Liver (tissue), 10 donors: ENCODE measurements at places on chromosomes 11 and 22. TPM values are rescaled to one million over a fixed set of nuclear protein-coding genes. Genes with fewer than 3 reads are reported as not detected.
A peak's percentile ranks its signal among the peaks of the same experiment; 100 is the strongest.

The PNPLA5 gene
- not detected for total RNA-seq

The DPAGT1 gene
- total RNA-seq = 12.8 TPM

The ZW10 gene
- 16.8 TPM for total RNA-seq

The MUC2 gene
- total RNA-seq = not detected

The PATE4 gene
- total RNA-seq = not detected

The FOLR2 gene
- total RNA-seq = 9.9 TPM

The CRYBB1 gene
- 0.17 TPM for total RNA-seq

The AGBL2 gene
- total RNA-seq = 3.0 TPM

The ABCC8 gene
- total RNA-seq = 0.25 TPM

The MGAT3 gene
- total RNA-seq = 7.6 TPM

DNA sequence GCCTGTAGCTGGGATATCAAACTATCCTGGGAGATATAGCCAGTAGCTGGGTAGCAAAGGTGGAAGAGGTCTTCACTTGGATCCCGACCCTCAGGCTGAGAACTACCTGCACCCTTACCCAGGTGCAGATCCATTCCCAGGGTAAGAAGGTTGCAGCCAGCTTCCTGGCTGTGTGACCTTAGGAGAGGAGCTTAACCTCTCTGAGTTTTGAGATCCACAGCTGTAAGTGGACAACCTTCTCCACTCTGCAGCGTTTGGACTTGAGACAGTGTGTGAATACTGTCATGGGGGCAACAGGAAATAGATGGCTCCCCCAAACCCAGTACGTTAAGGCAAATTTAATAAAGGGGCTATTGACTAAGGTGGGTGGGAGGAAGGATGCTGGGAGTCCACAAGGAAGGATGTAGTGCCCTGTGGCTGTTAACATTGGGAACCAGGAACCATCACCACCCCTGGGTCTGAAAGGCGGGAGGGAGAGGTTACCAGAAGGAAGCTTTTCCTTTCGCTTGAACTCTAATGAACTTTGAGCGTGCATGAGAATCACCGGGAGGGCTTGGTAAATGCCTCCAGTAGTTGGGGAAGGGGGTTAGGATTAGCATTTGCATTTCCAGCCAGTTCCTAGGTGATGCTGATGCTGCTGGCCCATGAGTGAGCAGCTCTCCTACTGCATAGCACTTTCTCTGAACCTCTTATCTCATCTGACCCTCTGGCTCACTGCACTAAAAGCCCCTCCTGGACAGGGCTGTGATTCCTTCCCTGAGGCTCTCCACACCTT, 24.4 kb downstream of the SGSM1 start:
- H3K4me1 ChIP-seq = no peaks in the 10 kb centered on the region
- DNase-seq = no peak
- no peak overlapping the region for H3K4me3 ChIP-seq
- H3K36me3 ChIP-seq = no peaks in the 10 kb centered on the region
- no peak overlapping the region for H3K27ac ChIP-seq
- H3K27me3 ChIP-seq = no peaks in the 10 kb centered on the region

- H3K4me1 ChIP-seq = peaks cover 6% of the 10 kb centered on the region
- H3K4me3 ChIP-seq = no peak overlapping the region
- H3K27ac ChIP-seq = no peak overlapping the region
- peaks cover 6% of the 10 kb centered on the region for H3K36me3 ChIP-seq
Measured at GRCh38 chr22:39434721-39435120, 22.1 kb upstream of the MGAT3 start.

DNA sequence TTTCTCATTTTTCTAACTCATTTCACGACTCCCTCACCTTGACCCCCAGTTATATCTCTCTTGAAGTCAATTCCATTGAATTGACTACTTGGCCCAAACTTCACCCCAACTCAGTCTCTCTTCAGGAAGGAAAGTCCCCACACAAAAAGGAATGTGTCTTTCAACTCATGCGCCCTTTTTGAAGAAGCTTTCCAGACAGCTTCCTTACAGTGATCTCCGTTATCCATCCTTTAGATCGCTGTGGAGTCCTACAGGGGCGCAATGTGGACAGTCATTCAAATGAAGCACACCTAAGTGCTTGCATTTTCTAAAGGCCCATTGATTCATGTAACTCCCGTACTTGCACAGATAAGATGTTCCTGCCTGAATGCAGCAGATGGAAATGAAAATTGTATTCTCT, 101.1 kb upstream of the VPREB1 start:
- H3K4me1 ChIP-seq = no peaks in the 10 kb centered on the region
- H3K27ac ChIP-seq = no peak overlapping the region
- DNase-seq = no peak
- no peaks in the 10 kb centered on the region for H3K36me3 ChIP-seq

GRCh38 chr11:57150454-57150917, 31.3 kb upstream of the LRRC55 start:
- no peak for DNase-seq
- H3K4me1 ChIP-seq = no peaks in the 10 kb centered on the region
- no peaks in the 10 kb centered on the region for H3K27me3 ChIP-seq
- no peaks in the 10 kb centered on the region for H3K36me3 ChIP-seq
- H3K4me3 ChIP-seq = no peak overlapping the region

- H3K27me3 ChIP-seq = no peaks in the 10 kb centered on the region
- peak overlapping the region; percentile 49 for H3K27ac ChIP-seq
- H3K36me3 ChIP-seq = no peaks in the 10 kb centered on the region
- no peak overlapping the region for H3K4me3 ChIP-seq
- H3K4me1 ChIP-seq = peaks cover 11% of the 10 kb centered on the region
Measured at GRCh38 chr11:955154-956063, 29.7 kb downstream of the AP2A2 start.

DNA sequence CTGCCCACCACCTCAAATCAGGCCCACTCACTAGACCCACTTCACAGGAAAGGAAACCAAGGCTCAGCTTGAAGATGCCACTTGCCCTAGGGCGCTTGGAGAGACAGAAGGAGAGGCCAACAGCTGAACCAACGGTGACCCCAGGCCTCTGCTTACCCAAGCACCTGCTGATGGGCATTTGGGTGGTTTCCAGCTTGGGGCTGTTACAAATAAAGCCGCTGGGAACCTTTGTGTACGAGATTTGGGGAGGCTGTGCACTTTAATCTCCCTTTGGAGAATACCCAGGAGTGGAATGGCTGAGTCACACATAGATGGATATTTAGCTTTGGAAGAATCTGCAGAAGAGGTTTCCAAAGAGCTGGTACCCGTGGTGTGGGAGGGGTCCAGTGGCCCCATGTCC, 50.9 kb upstream of the LINC01488 start:
- H3K4me3 ChIP-seq = no peak overlapping the region
- H3K27me3 ChIP-seq = no peaks in the 10 kb centered on the region
- peaks cover 32% of the 10 kb centered on the region for H3K4me1 ChIP-seq
- H3K27ac ChIP-seq = no peak overlapping the region

DNA sequence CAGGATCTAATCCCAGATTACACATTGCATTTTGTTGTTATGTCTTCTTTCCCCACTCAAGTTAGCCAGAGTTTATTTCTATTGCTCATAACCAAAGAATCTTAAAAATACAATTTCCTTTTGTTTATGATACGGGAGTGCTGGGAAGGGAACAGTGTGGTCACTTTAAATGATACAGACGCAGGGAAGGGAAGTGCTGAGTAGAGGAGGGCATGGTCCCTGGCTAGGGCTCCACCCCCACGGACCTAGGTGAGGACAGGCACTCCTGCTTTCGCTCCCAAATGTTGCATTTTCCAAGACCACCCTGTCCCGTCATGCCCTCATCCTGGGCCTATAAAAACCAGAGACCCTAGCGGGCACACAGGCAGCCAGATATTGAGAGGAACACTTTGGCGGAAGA, 30.6 kb upstream of the NARS2 start:
- DNase-seq = no peak
- no peaks in the 10 kb centered on the region for H3K36me3 ChIP-seq
- no peak overlapping the region for H3K27ac ChIP-seq
- no peak overlapping the region for H3K4me3 ChIP-seq

- H3K27me3 ChIP-seq = no peaks in the 10 kb centered on the region
- H3K27ac ChIP-seq = no peak overlapping the region
- peaks cover 8% of the 10 kb centered on the region for H3K4me1 ChIP-seq
- no peak for DNase-seq
Measured at GRCh38 chr11:66854231-66854661, 2.6 kb upstream of the LRFN4 start.

GRCh38 chr22:27748349-27748748, 53.2 kb downstream of the MN1 start:
- no peak for DNase-seq
- H3K27ac ChIP-seq = no peak overlapping the region

- DNase-seq = no peak
- H3K27me3 ChIP-seq = no peaks in the 10 kb centered on the region
- no peaks in the 10 kb centered on the region for H3K36me3 ChIP-seq
- no peak overlapping the region for H3K27ac ChIP-seq
- peaks cover 76% of the 10 kb centered on the region for H3K4me1 ChIP-seq
- H3K4me3 ChIP-seq = no peak overlapping the region
Measured at GRCh38 chr22:20238901-20239675, 29.0 kb downstream of the RTN4R start.

GRCh38 chr11:130383344-130384211, 44.8 kb downstream of the ADAMTS8 start:
- no peak overlapping the region for H3K27ac ChIP-seq
- no peaks in the 10 kb centered on the region for H3K4me1 ChIP-seq

DNA sequence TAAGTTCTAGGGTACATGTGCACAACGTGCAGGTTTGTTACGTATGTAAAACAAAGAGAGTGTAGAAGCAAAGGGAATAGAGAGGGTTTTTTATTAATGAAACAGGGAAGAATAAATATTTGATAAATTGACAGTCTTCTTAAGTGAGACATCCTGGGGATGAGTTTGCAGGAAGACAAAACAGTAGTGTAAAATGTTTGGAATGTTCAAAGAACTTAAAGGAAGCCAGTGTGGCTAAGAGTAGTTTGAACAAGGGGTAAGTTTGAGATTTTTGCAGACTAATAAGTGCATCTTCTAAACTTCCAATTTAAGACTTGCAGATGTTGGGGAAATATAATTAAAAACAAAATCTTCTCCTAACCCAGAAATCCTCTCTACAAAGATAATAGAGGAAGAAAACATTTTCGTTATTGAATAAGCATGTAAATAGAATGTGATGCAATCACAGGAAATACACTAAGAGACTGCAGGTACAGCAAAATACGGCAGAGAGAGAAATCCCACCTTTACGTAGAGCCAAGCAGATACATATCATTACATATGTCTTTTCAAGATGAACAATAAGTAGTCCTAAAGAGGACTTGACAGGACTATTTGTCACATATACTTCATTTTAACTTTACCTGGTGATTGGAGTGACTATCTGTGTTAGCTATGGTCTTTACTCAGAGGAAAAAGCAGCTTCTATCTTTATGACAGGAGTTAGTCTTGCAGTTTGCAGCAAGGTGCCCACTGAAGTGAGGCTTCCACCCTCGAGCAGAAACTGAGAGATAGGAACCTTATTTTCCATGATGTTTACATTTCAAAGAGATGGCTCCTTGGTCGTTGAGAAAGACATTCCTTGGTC, 402.1 kb downstream of the CNTN5 start:
- DNase-seq = no peak
- no peaks in the 10 kb centered on the region for H3K4me1 ChIP-seq
- H3K36me3 ChIP-seq = no peaks in the 10 kb centered on the region
- no peak overlapping the region for H3K4me3 ChIP-seq
- no peak overlapping the region for H3K27ac ChIP-seq

DNA sequence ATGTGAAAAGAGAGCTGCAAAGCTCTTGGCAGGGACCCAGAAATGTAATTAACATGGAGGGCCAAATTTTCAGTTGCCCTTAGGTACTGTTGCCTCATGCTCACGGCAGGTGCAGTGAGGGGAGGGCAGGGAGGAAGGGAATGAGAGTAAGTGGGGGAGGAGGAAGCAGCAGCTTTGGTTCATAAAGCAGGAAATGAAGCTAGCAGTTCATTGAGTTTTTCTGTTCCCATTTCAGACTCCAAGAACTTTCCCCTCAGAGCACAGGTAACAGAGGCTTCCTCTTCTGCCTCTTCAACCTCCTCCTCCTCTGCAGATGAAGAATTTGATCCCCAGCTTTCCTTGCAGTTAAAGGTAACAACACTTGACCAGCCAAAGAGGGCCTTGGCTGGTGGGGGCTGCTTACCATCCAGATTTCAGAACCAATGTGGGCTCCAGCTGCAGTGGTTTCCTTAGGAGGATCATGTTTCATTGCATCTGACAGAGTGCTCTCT, 57.9 kb upstream of the PARVA start:
- H3K27me3 ChIP-seq = no peaks in the 10 kb centered on the region
- H3K36me3 ChIP-seq = no peaks in the 10 kb centered on the region
- no peak overlapping the region for H3K27ac ChIP-seq
- H3K4me1 ChIP-seq = peaks cover 3% of the 10 kb centered on the region
- no peak for DNase-seq

- no peak for DNase-seq
- H3K27ac ChIP-seq = no peak overlapping the region
- H3K27me3 ChIP-seq = no peaks in the 10 kb centered on the region
- H3K4me1 ChIP-seq = no peaks in the 10 kb centered on the region
- H3K4me3 ChIP-seq = no peak overlapping the region
Measured at GRCh38 chr22:49589811-49590210, 237.9 kb downstream of the BRD1 start.

- no peak for DNase-seq
- H3K4me3 ChIP-seq = no peak overlapping the region
- no peaks in the 10 kb centered on the region for H3K27me3 ChIP-seq
- no peak overlapping the region for H3K27ac ChIP-seq
Measured at GRCh38 chr11:119530509-119530908, 107.5 kb upstream of the THY1 start.

DNA sequence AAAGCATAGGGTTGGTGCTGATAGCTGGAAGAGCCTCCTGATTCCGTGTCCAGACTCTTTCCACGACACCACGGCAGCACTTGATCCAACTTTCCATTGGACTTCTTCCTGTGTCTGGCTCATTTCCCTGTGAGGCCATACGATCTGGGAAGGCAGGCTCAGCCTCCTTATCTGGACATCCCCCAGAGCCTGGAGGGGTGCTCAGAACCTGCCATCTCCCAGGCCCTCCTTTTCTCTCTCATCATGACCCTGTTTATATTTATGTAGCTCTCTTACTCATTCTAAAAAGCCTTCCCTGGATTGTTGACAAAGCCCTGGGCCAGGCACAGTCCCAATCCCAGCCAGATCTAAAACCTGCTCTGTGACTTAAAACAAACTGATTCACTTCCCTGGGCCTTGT, 7.8 kb upstream of the BCL9L start:
- peaks cover 3% of the 10 kb centered on the region for H3K4me1 ChIP-seq
- H3K27me3 ChIP-seq = no peaks in the 10 kb centered on the region
- no peak overlapping the region for H3K4me3 ChIP-seq
- DNase-seq = no peak

- H3K4me3 ChIP-seq = no peak overlapping the region
- H3K27me3 ChIP-seq = no peaks in the 10 kb centered on the region
- DNase-seq = no peak
Measured at GRCh38 chr22:42548597-42549330, 5.0 kb upstream of the SERHL2 start.

- H3K27me3 ChIP-seq = no peaks in the 10 kb centered on the region
- DNase-seq = no peak
- H3K27ac ChIP-seq = no peak overlapping the region
- H3K4me3 ChIP-seq = no peak overlapping the region
- no peaks in the 10 kb centered on the region for H3K36me3 ChIP-seq
- no peaks in the 10 kb centered on the region for H3K4me1 ChIP-seq
Measured at GRCh38 chr11:26578998-26579661, 7.1 kb upstream of the MUC15 start.

- peak overlapping the region; percentile 92 for H3K27ac ChIP-seq
- H3K36me3 ChIP-seq = peaks cover 16% of the 10 kb centered on the region
- DNase-seq = peak; percentile 60
- H3K4me3 ChIP-seq = peak overlapping the region; percentile 92
Measured at GRCh38 chr11:57597916-57598830, 688 bp downstream of the SERPING1 start.
